DMS79 treated with DMSO at 0.1 percent for 48 hours (cell line): ENCODE measurements at places on chromosomes 11 and 22.

DNA sequence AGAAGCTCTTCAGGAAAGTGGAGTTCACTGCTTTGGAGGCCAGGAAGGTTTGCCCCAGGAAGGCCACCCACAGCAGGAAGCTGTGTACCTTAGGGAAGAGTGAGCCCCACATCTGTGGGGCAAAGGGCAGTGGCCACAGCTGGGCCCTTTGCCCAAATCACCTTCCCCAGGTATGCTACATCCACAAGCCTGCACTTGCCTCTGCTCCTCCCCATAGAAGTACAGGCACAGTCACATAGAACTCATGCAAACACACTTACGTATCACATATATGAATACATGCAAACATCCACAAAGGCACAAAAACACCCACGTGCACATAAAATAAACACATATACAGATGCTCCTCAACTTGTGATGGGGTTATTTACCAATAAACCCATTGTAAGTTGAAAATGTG is 2.1 kb downstream of the TRIM29 start:
- no peak for DNase-seq

DNA sequence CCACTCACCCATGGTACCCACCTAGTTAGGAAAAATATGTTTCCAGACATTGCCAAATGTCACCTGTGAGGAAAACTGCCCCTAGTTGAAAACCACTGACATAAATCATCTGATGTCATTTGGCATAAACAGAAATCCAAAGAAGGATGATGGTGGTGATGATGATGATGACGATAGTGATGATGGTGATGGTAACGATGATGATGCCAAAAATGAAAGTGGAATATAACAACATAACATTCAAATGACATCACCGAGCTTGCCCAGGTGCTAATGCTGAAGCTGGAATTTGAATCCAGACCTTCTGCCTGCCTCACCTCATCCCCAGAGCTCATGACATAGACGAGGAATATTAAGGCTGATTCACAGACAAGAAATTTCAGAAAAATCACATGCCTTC is 92.3 kb upstream of the ASPHD2 start:
- no peak for DNase-seq

DNA sequence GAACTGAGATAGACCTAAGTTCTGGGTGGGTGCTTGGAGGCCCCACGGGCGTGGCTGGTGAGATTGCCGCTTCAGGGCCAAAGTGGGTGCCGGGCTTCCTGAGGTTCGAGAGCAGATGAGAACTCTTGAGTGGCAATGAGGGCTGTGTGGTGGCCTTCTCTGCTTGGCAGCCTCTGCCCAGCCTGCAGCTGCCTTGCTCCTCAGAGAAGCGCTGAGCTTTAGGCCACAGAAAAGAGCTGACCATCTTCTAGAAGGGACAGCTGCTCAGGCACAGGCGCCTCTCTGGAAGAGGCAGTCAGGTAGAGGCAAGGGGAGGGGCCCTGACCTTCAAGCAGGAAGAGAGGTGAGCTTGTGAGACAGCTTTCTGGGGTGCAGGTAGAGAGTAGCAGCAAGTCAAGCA is 72.8 kb downstream of the MED15 start:
- DNase-seq = no peak

DNA sequence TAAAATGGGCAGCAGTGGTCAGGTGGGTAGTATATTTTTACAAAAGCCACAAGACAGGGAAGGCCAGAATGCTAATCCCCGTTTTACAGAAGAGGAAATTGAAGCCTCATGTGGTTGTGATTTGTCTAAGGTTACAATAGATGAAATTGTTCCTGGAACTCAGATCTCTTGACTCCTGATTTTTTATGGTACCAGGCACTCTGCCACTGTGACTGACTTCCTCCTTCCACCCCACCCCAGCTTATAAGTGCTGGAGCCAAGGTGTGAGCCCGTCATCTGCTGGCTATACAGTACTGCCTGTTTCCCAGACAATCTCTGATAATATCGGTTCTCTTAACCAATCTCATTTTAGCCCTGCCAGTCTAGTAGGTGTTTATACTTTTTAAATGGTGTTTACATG is 1.9 kb downstream of the SLC5A1 start:
- DNase-seq = peak; percentile 36

GRCh38 chr11:125224391-125225021 is 60.0 kb downstream of the PKNOX2 start:
- DNase-seq = no peak

DNA sequence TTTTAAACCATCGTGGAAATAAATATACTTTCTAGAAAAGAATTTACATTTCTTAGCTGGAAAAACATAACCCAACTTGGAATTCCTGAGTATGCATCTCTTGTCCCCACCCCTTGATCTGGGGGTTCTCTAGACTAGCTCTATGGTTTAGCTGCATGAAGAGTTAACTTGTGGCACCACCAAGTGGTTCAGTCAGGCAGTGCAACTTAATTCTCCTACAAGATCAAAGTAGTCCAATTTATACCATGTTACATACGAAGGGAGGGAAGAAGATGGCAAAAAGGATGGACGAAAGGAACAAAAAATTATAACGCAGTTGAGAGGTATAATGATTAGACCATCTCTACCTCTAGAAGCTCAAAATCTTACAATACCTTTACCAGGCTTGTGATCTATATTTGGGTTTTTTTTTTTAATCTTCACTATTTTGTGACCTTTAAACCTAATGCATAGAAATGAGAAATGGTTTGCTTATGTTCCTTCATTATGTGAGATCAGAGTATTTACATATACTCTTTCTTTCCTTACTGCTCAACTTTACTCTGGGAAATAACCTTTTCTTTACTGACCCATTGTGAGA is 28.5 kb upstream of the ALKBH3 start:
- DNase-seq = peak; percentile 5

GRCh38 chr11:32885556-32885955 is 7.1 kb upstream of the QSER1 start:
- no peak for DNase-seq

- DNase-seq = no peak
These were observed 51.4 kb upstream of the ACAT1 start for GRCh38 chr11:108069947-108070346.

DNA sequence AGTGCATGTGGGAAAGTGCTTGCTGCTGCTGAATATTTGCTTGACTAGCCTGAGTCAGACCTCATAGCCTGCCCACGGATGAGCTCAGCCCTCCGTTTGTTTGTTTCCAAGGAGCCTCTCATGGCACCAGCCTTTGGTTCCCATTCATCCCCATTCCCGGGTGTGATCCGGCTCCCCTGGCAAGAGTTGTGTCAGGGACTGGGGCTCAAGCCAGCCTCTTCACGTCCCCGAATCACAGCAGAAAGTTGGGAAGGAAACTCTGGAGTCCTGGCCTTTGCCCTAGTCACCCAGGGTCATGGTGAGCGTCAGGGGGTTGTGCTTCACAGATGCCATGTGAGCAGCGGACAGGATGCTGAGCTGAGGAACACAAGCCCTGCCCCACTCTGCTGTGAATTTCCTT is 13.8 kb downstream of the SEC14L3 start:
- no peak for DNase-seq

DNA sequence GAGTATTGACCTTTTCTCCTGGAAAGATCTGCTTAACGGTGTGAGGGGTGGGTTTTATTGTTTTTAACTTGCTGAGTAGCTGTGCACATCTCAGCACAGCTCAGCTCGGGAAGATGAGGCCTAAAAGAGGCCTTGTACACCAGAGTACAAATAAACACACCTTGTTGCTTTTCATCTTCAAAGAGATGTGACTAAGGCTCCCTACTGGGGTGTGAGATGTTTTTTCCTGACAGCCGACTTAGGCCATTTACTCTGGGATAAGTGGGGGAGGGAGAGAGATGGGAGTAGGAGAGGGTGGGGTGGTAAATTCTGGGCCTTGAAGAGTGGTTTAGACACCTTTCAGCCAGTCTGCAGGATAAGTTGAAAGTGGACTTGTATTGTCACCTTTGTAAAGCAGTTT is 2.9 kb downstream of the LDLRAD3 start:
- no peak for DNase-seq

DNA sequence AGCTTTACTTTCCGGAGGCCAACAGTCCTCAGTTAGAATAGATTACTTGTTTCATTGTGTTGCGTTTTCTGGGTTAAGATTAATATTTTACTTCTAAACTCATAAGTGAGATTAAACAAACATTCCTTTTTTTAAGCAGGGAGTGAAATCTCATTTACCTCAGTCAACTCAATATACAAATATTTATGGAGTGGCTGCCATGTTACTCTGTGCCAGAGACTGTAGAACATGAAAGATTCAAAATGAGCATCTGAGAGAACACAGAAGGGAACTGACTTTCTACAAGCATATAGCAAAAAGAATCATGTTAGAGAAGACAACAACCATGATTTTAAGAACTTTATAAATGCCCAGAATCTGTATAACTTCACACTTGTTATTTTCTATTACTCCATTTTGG is 3.4 kb upstream of the LRRC55 start:
- DNase-seq = no peak

DNA sequence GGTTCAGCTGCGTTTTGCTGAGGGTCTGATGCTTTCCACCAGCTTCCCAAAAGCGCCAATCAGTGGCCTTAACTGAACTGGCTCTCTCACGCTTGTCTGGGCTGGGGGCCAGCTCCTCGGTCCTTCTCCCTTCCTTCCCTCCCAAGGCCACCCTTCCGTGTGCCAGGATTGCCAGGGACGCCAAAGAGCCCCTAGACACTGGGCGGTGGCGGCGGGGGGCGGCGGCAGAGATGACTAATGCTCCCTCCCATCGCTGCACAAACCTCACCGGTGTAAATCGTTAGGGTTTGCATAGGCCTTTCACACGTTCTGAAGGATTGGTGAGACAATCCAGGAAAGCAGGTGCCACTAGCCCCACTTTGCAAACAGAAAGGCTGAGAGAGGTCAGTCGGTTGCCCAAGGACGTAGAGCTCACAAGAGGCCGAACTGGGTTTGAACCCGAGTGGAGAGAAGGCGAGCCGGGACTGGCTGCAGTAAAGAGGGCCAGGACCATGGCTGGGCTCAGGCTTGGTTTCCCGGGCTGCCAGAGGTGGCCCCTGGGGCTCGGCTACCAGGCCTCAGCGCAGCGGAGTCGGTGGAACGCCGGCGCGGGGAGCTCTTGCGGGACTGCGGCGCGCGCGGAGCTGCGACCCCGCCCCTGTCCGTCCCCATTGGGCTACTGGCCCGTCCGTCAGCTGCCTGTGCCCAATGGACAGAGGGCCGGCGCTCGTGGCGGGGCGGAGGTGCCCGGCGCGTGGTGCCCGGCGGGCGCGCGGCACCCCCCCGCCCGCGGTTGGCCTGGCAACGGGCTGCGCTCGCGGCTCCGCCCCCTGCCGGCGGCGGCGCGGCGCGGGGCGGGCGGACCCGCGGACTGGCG is 589 bp upstream of the GNAZ start:
- peak; percentile 57 for DNase-seq

DNA sequence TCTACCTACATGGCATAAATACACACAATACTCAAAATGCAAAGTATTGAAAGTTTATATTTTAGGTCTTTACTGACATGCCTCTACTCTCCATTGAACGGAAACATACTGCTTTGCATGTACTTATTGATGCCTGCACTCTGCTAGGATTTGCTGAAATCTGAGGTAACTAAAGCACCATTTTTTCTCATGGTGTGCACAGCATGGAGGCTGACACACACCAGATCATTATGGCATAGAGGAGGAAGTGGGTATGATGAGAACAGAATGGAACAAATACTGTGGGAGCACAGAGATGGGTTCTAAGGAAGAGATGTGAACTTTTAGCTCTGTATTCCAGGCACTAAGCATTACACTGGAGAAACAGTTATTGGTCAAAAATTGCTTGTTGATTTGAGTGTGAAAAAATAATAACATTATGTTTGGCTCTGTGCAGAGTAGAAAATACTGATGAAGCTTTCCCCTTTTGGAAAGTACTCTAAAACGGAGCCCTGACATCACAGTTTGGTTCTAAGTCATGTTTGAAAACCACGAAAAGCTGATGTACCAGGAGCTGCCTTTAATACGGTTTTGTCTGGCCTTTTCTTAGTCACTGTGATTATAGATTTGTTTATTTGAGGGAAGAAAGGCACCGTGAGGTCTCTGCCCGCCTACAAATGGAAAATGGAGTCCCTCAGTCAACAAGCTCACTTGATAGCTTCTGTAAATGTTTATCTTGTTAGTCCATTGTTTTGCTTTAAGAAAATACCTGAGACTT is 5.6 kb downstream of the OR52R1 start:
- DNase-seq = no peak

DNA sequence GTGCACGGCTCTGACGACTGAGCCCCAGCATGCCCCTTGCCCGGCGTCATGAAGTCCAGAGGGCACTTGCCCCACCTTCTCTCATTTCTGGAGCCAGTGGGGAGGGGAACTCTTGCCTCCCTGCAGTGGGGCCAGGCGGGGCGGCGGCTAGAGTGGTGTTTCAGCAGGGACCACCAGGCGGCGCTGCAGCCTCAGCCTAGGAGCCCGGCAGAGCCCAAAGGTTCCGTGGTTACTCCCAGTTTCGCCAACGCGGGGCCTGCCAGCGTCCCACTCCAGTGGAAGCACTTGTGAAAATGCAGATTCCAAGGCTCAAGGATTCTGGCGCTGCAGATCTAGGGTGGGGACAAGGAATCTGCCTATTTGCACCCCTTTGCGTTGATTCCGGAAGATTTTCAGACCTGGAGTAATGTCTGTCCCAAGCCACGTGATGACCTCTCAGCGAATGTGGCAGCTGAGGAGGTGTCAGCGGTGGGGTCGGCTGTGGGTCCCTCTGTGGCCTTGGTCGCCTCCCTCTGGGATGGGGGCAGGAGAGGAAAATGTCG is 55.7 kb downstream of the CD82 start:
- peak; percentile 23 for DNase-seq

GRCh38 chr11:70647188-70648166 is 249.1 kb downstream of the CTTN start:
- DNase-seq = no peak

DNA sequence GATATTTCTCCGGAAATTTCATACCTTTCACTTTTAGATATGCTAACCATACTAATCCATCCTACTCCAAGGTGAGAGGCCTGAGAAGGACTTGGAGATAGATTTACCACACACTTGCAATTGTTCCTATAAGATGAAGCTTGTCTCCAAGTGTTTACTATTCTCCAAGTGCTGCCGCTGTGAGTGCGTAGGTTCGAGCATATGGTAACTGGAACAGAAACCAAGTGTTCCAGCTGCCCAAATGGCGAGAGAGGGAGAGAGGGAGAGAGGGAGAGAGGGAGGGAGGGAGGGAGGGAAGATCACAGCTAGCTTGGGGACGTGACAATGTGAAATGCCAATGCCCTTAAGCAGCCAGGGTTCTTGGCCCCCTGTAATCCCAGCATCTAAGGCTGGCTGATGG is 21.5 kb downstream of the ASCC2 start:
- peak; percentile 44 for DNase-seq

- DNase-seq = peak; percentile 63
These were observed 79.1 kb upstream of the KCNQ1OT1 start for GRCh38 chr11:2778630-2779498.

- no peak for DNase-seq
These were observed 322.3 kb upstream of the FAT3 start for GRCh38 chr11:91902312-91902711.

GRCh38 chr11:120318906-120319305 is 6.2 kb upstream of the TLCD5 start:
- DNase-seq = no peak
